Glutamatergic neuron (in vitro differentiated cells): ENCODE measurements at places on chromosomes 6 and 20. TPM values are rescaled to one million over a fixed set of nuclear protein-coding genes. Genes with fewer than 3 reads are reported as not detected.

DNA sequence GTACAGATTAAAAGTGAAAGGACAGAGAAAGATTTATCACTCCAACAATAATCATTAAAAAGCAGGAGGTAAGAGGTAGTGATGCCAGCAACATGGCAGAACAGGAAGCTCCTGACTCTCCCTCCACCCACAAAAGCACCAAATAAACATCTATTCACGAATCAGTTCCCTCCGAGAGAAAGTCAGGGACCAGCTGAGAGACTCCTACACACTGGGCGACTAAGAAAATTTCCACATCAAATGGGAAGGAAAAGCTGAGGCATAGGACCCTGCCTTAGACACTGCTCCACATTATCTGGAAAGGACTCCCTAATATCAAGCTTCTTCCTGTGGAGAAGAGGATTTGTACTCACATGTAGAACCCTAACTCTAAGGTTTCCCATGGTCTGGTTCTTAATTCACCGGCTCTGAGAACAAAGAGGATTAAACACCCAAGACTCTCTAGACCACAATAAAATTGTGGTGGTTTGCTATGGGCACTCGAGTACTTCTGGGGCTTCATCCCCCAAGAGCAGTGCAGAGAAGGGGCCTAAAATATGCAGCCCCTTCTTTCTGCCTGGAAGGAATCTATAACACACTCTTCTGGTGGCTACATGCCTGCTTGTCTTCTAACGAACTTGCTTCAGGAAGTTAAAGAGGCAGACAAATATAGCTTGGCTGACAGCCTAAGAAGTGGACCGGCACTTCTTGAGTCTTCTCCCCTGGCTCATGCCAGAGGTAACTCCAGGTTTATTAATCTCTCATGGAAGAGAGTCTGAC, 29.4 kb upstream of the ASF1A start:
- DNase-seq = no peak
- no peaks in the 10 kb centered on the region for H3K4me1 ChIP-seq
- H3K4me3 ChIP-seq = no peak overlapping the region
- H3K27ac ChIP-seq = no peak overlapping the region

DNA sequence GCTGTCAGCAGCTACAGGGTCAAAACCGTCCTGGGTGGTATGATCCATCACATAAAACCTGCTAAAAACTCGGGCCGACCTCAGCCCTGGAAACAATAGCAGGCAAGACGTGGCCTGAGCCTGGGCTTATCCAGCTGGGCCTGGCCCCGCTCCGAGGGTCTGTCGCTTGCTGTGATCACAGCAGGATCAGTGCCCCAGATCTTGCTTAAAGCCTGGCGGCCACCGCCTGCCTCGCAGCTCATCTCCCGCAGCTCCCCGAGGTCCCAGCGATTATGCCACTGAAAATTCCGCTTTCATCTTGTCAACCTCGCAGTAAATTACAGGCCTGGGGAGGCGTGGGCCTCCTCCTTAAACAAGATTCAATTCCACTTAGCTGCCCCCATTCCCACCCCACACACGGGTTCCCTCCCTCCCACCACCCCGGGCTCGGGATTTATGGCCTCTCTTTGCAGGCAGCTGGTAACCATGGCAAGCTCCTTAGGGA, 40.1 kb downstream of the CDH22 start:
- peak; percentile 64 for DNase-seq
- peaks cover 17% of the 10 kb centered on the region for H3K4me1 ChIP-seq
- peaks cover 15% of the 10 kb centered on the region for H3K27me3 ChIP-seq
- no peak overlapping the region for H3K4me3 ChIP-seq
- no peak overlapping the region for H3K27ac ChIP-seq

DNA sequence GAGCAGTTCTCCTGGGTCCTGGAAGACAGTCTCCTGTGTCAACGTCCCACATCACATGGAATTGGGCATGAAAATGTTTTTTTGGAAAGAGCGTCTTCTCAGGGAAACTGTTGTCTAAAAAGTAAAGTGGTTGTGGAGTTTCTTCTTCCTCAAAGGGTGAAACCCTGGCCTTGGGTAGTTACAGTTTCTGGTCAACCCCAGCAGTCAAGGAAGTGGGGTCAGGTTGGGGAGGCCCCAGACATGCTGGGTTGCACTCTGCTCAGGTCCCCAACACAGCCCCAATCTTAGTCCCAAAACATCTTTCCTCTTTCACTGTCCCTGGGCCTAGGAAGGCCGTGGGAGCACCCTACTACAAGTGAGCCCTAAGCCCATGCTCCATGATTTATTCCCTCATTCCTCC, 996 bp upstream of the NFKBIE start:
- no peak overlapping the region for H3K27ac ChIP-seq
- no peaks in the 10 kb centered on the region for H3K36me3 ChIP-seq
- DNase-seq = no peak
- peak overlapping the region; percentile 71 for H3K4me3 ChIP-seq

- no peaks in the 10 kb centered on the region for H3K36me3 ChIP-seq
- peaks cover 4% of the 10 kb centered on the region for H3K4me1 ChIP-seq
- peaks cover 12% of the 10 kb centered on the region for H3K27me3 ChIP-seq
- DNase-seq = no peak
- no peak overlapping the region for H3K4me3 ChIP-seq
Measured at GRCh38 chr20:49590163-49591017, 22.5 kb upstream of the PTGIS start.

- no peak for DNase-seq
- H3K27me3 ChIP-seq = no peaks in the 10 kb centered on the region
- no peaks in the 10 kb centered on the region for H3K4me1 ChIP-seq
- H3K4me3 ChIP-seq = no peak overlapping the region
- no peak overlapping the region for H3K27ac ChIP-seq
- no peaks in the 10 kb centered on the region for H3K36me3 ChIP-seq
Measured at GRCh38 chr20:46875059-46875458, 19.6 kb upstream of the EYA2 start.

DNA sequence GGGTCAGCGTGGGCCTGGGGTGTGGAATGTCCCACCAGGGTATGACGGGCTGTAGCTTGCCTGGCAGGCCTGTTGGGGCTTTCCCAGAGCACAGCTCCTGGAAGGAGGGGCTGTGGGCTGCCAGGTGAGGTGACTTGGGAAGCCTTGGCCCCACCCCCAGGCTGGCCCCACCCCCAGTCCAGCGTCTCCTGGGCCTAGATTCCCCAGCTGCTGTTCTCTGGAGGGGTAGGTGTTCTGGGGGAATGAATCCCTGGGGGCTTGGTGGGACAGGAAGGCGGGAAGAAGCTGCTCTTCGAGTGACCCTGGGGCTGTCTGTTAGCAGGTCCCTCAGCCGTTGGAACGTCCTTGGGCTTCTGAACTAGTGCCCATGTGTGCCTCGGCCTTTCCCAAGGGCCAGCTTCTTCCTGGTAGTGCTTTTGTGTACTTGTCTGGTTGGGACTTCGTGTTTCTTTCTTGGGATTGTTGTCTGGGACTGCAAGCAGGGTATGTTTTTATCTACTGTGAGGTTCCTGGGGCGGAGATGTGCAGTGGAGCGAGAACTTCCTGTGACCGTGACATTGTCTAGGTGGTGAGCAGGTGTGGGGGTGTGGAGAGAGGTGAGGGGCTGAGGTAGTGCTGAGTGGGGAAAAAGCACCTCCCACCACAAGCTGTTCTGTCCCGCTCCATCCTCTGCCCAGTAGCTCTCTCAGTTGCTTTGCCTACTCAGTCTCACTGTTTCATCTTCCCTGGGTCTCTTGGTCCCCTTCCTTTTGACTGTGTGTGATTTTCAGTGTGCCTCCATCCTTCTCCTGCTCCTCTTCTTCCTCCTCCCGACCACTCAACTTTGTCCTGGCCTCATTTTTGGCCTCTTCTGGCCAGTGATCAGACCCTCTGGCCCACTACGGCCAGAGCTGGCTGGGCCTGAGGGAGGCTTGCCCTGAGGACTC, 1.3 kb upstream of the DDR1 start:
- peak overlapping the region; percentile 83 for H3K27ac ChIP-seq
- DNase-seq = no peak
- H3K36me3 ChIP-seq = no peaks in the 10 kb centered on the region
- H3K27me3 ChIP-seq = peaks cover 20% of the 10 kb centered on the region

DNA sequence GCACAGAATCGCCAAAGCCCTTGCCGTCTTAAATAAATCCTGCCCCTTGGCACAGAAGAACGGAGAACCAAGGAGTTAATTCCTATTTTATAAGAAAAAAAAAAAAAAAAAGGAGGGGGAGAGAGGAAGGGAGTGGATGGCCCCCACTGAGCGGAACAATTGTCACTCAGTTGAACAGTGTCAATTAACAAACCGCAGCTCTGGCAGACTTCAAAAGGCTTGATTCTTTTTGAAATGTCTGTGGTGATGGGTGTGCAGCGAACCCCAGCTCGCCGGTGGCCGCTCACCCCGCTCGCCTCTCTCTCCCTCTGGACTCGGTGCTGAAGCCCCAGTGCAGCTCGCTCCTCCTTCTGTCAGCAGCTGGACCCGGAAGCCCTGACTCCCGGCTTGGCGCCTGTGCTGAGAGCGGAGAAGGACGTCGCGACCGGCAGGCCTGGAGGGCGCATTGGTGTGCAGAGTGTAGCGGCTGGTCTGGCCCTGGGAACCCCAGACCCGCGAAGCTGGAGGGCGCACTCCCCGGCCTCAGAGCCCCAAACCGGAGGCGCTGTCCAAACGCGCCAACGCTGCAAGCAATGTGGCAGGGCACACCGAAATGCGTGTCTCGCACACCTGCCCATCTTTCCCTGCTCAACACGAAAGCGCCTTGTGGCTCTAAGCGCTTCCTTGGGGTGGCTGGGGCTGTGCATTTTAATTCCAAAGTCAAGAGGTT, 3.4 kb downstream of the LINC00237 start:
- H3K27me3 ChIP-seq = peaks cover 40% of the 10 kb centered on the region
- no peaks in the 10 kb centered on the region for H3K36me3 ChIP-seq
- H3K27ac ChIP-seq = no peak overlapping the region
- H3K4me1 ChIP-seq = peaks cover 7% of the 10 kb centered on the region
- DNase-seq = peak; percentile 50

The SNAP25 gene
- 61.0 TPM for total RNA-seq

The BTNL2 gene
- not detected for total RNA-seq

The SCRT2 gene
- 28.0 TPM for total RNA-seq
